ENCODE measurements at places on chromosomes 4 and X.

DNA sequence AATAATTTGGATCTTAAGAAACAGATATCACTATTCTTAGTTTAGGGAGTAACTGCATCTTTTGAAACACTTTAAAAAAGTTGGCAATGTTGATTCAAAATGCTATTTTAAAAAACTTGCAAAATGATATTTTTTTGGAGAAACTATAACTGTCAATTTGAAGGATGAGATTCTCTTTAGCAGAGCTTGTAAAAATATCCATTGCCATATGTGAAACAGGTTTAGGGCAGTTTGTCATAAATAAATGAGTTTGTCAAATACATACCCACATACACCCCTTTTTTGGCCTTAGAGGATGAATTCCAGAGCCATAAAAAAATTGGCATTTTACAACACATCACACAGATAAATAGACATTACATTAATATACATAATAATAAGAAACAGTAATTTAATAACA, 174.6 kb downstream of the BMPR1B start:
- DNase-seq = no peak

DNA sequence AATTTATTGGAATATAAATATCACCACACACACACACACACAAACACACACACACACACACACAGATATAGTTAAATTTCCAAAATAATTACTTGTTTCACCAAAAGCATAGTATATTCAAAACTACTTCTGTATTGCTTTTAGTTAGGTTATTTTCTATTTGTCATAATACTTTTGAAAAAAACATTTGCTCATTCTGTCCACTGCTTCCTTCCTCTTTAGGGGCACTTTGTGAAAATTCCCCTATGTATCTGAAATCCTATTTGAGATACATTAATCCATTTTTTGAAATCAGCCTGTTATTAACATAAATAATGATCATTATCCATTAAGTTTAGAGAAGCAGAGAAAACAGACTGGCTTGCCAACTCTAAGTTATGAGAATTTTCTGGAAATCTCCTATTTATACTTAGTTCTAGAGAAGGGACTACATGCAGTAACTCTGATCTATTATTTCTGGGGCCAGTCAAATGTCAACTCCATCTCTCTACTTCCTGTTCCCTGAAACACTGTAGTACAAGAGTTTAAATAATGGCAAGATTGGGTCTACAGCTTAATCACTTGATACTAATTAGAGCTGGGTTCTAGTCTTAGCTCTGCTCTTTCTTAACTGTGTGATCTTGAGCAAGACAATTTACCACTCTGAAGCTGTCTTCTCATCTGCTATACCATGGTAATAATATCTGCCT, 54.4 kb upstream of the GPR174 start:
- no peak for DNase-seq

DNA sequence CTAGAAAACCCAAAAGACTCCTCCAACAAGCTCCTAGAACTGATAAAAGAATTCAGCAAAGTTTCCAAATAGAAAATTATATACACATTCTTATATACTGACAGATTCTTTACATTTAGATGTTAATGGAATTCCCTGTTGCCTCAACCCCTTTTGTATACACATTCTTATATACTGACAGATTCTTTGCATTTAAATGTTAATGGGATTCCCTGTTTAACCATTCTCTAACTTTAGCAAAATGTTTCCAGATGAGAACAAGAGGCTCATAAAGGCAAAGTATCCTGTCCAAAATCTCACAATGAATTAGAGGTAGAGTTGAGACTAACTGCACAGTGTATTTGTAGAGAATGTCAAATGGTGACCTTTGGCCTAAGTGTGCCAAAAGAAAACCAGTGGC, 23.1 kb upstream of the AR start:
- no peak for DNase-seq

GRCh38 chr4:150769248-150769647, 187.3 kb downstream of the MAB21L2 start:
- DNase-seq = no peak

DNA sequence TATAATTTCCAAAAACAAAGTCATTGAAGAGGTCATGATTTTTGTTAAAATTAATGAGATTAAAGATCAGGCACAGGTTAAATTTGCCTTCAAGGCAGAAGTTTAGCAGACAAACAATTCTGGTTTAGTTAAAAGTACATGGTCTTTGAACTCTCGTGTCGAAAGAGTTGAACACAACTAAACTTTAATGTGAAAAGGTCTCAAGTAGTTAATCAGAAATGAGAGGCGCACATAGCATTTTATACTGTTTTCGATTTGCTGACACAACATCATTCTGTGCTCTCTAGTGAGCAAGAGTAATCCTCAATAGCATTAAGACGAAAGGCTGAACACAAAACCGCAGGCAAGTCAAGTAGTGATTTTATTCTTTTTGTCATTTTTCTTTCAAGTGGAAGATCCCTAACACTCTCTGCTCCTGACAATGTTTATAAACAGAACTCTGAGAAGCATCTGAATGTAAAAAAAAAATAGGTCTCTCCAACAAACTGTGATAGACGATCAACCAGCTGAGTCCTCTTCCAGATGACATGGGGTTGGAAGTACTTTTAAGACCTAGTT, 49.8 kb downstream of the SH3RF1 start:
- no peak for DNase-seq

DNA sequence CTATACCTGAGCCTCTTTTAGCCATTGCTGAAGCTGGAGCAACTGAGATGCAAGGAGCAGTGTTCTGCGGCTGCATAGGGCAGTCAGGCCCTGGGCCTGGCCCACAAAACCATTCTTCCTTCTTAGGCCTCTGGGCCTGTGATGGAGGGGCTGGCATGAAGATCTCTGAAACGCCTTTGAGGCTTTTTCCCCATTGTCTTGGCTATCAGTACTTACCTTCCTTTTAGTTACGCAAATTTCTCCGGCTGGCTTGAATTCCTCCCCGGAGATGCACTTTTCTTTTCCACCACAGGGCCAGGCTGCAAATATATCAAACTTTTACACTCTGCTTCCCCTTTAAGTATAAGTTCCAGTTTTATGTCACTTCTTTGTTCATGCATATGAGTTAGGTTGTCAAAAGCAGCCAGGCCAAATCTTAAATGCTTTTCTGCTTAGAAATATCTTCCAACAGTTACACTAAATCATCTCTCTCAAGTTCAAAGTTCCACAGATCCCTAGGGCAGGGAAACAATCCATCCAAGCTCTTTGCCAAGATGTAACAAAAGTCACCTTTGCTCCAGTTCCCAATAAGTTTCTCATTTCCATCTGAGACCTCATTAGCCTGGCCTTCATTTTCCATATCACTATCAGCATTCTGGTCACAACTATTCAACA, 194.4 kb upstream of the PCDH7 start:
- DNase-seq = no peak
